Fibroblast of villous mesenchyme (primary cell): ENCODE measurements at places on chromosomes 3 and 15. TPM values are rescaled to one million over a fixed set of nuclear protein-coding genes. Genes with fewer than 3 reads are reported as not detected.

The MAGEF1 gene
- total RNA-seq, result 20.6 and 23.7 TPM in 2 replicates

The SPATA12 gene
- total RNA-seq, result not detected in 2 replicates

The STARD5 gene
- total RNA-seq, result 9.3 and 14.7 TPM in 2 replicates

The GOLGA8H gene
- under 0.01 TPM in 1 of 2 replicates, not detected in the other for total RNA-seq

The ARF4 gene
- 365 and 531 TPM in 2 replicates for total RNA-seq

The DOCK3 gene
- under 0.01 TPM in 2 replicates for total RNA-seq

The NR1I2 gene
- under 0.01 TPM in 2 replicates for total RNA-seq

The MED12L gene
- 0.32 and 1.3 TPM in 2 replicates for total RNA-seq
